Glutamatergic neuron (in vitro differentiated cells): ENCODE measurements at places on chromosomes 1 and 21. TPM values are rescaled to one million over a fixed set of nuclear protein-coding genes. Genes with fewer than 3 reads are reported as not detected.

The MTARC1 gene
- 22.0 TPM for total RNA-seq

The UBXN10 gene
- 0.49 TPM for total RNA-seq

The S100A7 gene
- total RNA-seq, result not detected

The PLEKHO1 gene
- 142 TPM for total RNA-seq

The ADGRB2 gene
- total RNA-seq, result 15.8 TPM

The C1orf167 gene
- not detected for total RNA-seq

The ASCL5 gene
- total RNA-seq, result not detected

The IGSF3 gene
- total RNA-seq, result 110 TPM

The DCST1 gene
- not detected for total RNA-seq

The MACO1 gene
- total RNA-seq, result 85.4 TPM

The XCL2 gene
- total RNA-seq, result not detected

The PCP4L1 gene
- 1.1 TPM for total RNA-seq

The ATAD3A gene
- total RNA-seq, result 32.1 TPM

The TMEM200B gene
- 5.8 TPM for total RNA-seq

The GPR37L1 gene
- not detected for total RNA-seq

The DIRAS3 gene
- not detected for total RNA-seq

The SYNC gene
- 1.1 TPM for total RNA-seq

The ADGRL2 gene
- total RNA-seq, result 71.2 TPM

The PTGS2 gene
- total RNA-seq, result not detected

The CLDN17 gene
- total RNA-seq, result not detected

The SELE gene
- total RNA-seq, result not detected

The LRRC8D gene
- 54.9 TPM for total RNA-seq

The SESN2 gene
- 57.2 TPM for total RNA-seq

The CAPN8 gene
- total RNA-seq, result not detected

The FAM131C gene
- total RNA-seq, result 1.1 TPM

The ERRFI1 gene
- total RNA-seq, result 11.8 TPM

The FLG gene
- total RNA-seq, result not detected

The NPPA gene
- not detected for total RNA-seq

The MMP23B gene
- 162 TPM for total RNA-seq

The OR6N1 gene
- not detected for total RNA-seq

The LRRC41 gene
- total RNA-seq, result 77.9 TPM

The PODN gene
- 3.1 TPM for total RNA-seq

The RGS16 gene
- total RNA-seq, result 37.2 TPM

The HES3 gene
- total RNA-seq, result 0.66 TPM

The FCGR1A gene
- total RNA-seq, result not detected

The KCNQ4 gene
- total RNA-seq, result 0.76 TPM

The PTAFR gene
- total RNA-seq, result 0.54 TPM

The RHEX gene
- total RNA-seq, result not detected

The SELP gene
- total RNA-seq, result not detected

The SLC44A5 gene
- total RNA-seq, result 15.4 TPM

The NBPF20 gene
- 1.2 TPM for total RNA-seq

The SYT6 gene
- 11.1 TPM for total RNA-seq

The EDN2 gene
- not detected for total RNA-seq

The IL12RB2 gene
- not detected for total RNA-seq

The TMCC2 gene
- 80.1 TPM for total RNA-seq

The RBM11 gene
- total RNA-seq, result 2.7 TPM

The FAM43B gene
- not detected for total RNA-seq

The BSND gene
- not detected for total RNA-seq
